ENCODE measurements at places on chromosomes 7 and 10.

DNA sequence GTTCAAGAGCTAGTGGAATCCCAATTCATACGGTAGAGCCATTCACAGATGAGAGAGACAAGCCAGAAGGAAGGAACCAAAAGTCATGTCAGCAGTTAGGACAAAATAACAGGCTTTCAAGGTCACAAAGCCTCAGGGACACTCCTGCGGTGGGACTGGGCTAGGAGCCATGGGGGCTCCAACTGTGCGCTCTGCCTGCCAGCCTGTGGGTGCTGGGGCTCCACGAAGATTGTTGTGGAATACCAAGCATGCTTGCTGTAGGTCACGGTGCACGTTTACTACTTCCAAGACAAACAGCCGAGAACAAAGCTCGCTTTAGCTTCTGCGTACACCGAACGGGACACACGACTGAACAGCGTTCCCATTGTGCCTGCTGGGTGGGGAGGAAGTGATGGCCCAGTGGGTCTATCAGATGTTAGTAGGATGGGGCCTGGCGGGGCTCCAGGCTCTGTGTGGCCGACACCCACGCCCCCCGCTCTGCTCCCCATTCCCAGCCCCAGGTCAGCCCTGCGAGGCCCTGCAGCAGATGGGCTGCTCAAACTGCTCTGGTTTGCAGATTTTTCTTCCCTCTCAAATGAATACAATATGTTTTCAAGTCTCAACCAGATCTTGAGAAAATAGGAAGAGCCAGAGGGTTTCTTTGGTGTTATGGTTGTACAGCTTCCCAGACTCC, 158.9 kb downstream of the EGFR start:
- no peak for DNase-seq

- DNase-seq, result no peak
Measured at GRCh38 chr7:138978541-138979184, 2.5 kb downstream of the KIAA1549 start.

- no peak for DNase-seq
Measured at GRCh38 chr7:139830782-139831501, 1.9 kb downstream of the TBXAS1 start.

GRCh38 chr7:68805159-68805558, 793.1 kb upstream of the AUTS2 start:
- no peak for DNase-seq

DNA sequence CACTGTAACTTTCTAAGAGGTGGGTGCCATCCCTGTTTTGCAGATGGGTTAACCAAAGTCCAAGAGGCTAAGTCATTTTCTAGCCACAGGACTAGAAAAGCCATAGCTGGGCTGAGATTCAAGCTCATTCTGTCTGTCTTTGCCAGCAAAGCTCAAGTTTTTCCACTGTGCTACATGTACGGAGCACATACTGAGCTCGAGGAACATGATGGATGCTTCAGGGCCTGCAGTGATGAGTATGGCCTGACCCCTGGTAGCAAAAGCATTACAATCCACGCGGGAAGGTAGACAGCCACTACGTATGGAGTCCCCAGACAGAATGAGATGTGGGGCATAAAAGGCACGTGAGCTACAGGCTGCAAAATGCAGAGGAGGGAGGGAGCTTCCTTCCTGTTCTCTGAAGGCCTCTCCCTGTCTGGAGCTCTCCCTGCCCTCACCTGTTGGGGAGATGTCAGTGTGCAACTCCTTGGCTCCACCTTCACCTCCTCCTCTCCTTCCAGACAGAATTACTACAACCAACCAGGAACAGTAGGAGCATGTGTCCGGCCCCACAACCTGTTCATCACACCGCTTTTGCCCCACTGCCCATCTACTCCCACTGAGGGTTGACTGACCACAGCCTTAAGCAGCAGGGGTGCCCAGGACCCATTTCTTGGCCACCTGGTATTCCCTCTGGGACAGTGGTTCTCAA, 16.4 kb downstream of the ITPRIP start:
- DNase-seq, result no peak

DNA sequence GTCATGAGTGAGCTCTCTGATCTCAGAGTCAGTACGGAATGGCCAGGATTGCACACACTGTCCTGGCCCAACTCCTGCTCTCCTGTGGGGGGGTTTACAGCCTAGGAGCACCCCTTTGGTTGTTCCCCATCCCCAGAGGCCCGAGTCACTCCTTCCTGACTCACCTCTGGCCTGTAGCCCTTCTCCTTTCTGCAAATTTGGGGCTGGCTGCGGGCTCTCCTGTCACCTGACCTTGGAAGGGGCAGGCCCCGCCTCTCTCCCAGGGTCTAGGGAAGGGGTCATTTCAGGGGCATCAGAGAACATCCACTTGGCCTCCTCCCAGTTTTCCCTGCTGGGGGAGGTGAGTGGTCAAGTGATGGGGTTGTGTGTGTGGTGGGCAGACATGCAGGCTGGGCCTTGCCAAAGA, 1.7 kb downstream of the NYAP1 start:
- DNase-seq, result no peak

DNA sequence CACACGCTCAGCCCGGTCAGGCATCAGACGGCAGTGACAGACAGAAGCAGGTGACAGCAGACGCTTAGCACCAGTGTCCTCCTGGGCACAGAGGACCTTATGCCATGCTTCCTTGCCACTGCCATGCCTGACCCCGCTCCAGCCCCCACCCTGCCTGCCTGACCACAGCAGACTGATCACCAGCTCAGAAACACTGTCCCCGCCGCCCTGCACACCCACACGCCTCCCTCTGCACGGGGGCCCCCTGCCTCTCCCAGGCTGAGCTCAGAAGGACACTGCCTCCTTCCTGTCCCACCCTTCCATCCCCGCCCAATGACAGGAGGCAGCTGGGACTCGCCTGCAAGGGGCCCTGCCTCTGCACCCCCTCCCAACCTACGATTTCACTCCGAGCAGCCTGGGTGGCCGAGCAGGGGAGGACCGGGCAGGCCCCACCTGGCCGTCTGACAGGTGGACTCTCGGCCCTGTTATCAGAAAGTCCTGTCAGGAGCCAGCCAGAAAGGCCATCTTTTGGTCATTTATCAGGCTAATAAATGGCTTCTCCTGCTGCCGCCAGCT, 183.4 kb downstream of the ELFN1 start:
- no peak for DNase-seq

GRCh38 chr10:125882596-125882995, 1.5 kb upstream of the DHX32 start:
- DNase-seq, result no peak

All from foreskin keratinocyte (primary cell).